ENCODE measurements at places on chromosomes 5 and 9.

GRCh38 chr9:5515261-5515650, 4.9 kb downstream of the PDCD1LG2 start:
- DNase-seq: no peak

- DNase-seq: no peak
Observed at GRCh38 chr9:28264368-28264767, 691.1 kb upstream of the C9orf72 start.

DNA sequence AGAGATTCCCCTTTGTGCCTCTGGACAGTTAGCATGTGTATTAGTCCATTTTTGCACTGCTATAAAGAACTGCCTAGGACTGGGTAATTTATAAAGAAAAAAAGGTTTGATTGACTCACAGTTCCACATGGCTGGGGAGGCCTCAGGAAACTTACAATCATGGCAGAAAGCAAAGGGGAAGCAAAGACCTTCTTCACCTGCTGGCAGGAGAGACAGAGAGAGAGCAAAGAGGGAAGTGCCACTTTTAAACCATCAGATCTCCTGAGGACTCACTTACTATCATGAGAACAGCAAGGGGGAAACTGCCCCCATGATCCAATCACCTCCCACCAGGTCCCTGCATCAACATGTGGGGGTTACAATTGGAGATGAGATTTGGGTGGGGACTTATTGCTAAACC, 6.0 kb downstream of the CFAP90 start:
- no peak for DNase-seq

- DNase-seq: no peak
Observed at GRCh38 chr9:127758843-127759242, 19.6 kb downstream of the SH2D3C start.

DNA sequence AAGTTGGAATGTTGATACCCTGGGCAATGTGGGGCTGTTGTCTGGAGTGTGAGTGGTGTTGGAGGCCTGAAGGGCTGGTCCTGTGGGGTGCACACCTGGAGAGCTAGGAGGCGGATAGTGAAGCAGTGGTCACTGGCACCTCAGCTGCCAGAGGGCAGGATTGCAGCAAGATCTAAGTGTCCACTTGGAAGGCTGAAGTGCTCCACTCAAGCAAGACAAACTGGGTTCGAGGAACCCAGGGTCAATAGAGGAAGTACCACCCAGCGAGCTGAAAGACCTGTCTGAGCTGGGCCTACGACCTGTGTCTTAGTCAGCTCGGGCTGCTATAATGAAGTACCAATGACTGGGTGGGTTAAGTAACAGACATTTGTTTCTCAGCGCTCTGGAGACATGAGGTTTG, 39.7 kb upstream of the TJP2 start:
- no peak for DNase-seq

GRCh38 chr5:94893412-94894135, 275.1 kb downstream of the SLF1 start:
- no peak for DNase-seq

- DNase-seq: no peak
Observed at GRCh38 chr5:171166766-171167165, 142.3 kb upstream of the TLX3 start.

- no peak for DNase-seq
Observed at GRCh38 chr9:122232796-122233306, 4.1 kb upstream of the LHX6 start.

DNA sequence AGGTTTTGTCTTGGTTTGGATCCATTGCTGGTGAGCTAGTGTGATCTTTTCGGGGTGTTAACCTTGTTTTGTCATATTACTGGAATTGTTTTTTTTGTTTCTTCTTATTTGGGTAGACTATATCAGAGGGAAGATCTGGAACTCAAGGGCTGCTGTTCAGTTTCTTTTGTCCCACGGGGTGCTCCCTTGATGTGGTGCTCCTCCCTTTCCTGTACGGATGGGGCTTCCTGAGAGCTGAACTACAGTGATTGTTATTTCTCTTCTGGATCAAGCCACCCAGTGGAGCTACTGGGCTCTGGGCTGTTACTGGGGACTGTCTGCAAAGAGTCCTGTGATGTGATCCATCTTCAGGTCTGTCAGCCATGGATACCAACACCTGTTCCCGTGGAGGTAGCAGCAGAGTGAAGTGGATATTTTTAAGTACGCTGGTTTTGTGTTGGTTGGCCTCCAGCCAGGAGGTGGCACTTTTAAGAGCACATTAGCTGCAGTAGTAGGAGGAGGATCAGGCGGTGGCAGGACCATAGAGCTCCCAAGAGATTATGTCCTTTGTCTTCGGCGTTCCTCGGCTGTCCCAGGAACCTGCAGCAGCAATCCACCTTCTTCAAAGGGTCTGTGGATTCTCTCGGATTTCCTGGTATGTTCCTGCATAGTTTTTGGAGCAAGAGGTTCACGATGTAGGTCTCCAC, 27.2 kb downstream of the SCAMP1 start:
- DNase-seq: no peak

GRCh38 chr9:96758845-96759673, 18.8 kb downstream of the ZNF510 start:
- no peak for DNase-seq

DNA sequence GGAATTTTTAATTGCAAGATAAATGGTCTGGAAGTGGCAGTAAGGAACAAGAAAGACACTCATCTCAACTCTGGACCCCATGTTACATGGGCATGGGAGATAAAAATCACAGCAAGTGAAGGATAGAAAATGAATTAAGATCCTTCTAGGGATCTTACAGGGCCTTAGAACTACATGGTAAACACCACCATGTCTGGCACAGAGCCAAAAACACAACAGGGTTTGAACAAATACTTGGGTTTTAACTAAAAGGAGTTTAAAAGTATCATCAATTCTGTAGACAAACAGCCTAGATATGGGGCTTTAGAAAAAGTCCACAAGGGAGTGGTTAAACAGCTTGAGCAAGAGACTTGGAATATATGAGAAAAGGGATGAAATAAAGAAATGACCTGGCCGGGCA, 366.4 kb downstream of the ARL15 start:
- DNase-seq: no peak

GRCh38 chr9:134895908-134896833, 15.6 kb downstream of the FCN2 start:
- peak; percentile 74 for DNase-seq

DNA sequence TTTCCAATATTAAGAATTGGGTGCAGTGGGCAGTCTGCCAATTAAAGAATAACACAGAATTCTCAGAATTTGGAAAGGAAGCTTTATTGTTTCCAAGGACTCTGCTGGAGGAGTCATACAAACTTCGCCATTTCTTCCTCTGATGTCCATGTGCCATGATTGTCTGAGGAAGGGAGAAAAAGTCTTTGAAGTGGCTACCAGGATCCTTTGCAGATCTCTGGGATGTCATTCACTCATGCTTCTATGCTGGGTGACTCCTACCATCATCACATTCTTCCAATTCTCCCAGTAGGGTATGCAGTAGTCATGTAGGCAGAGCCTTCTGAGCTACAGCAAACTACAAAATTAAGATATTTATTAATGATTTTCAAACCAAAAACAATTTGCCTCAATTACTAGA, 3.2 kb upstream of the SMAD5 start:
- no peak for DNase-seq

Data from NCI-H1694 (cell line).